DMS53 (cell line): ENCODE measurements at places on chromosomes 13 and 19.

DNA sequence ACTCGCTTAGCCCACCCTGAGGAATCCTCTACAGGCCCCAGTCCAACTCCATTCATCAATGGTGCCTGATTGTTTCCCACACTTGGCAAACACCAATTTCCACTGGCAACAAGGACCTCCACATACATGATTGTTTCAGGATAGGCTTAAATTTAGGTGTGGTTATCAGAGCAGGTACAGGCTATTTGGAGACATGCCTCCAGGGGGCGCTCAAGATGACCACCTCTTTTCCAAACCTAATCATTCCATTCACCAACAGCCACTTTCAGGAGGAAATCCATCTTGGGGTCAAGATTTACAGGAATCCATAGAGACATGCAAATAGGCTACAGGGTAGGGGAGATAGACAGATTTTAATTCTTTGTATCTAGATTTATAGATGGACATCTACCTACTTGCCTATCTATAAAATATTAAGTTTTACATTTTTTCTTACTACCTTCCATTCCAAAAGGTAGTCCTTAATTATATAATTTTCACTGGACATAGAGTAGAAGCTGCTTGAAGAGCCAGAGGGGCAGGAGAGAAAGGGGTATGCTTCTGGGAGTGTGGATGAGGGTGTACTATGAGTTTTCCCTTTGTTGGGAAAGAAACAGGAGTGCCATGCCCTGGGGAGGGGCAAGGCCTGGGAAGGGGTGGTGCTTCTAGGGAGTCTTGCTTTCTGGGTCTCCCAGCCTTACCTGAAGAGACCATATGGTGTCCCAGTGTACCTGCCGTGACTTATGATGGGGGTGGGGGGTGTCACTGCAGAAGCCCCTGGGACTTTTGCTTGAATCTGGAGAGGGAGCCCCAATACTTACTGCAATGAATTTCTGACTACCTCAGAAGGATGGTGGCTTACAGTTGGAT, 14.1 kb upstream of the PCDH8 start:
- DNase-seq: peak; percentile 69

GRCh38 chr13:47334173-47334572, 437.3 kb upstream of the HTR2A start:
- DNase-seq: no peak

DNA sequence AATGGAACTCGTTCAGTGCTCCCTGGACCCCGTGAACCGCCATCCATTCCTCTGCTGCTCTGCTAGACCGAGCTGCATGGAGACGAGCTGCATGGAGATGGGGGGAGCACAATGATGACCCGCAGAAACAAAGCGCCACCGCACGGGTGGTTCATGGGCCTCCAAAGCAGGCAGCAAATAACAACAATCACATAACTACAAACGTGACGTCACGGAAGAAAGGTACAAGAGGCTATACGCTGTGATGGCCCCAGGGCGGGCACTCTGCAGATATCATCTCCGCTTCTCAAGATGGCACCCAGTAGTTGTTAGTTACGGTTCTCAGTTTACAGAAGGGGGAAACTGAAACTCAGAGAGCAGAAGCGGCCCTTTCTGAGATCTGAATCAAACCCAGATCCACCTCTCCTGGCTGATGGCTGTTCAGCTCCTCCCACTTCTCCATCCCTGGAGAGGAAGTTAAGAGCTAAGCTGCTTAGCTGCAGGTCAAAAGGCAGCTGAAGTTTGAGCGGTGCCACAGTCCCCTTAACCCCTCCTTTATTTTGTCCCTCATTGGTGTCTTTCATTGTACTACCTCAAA, 1.7 kb downstream of the ATP13A1 start:
- DNase-seq: no peak

- no peak for DNase-seq
These were observed 642.4 kb upstream of the SGCG start for GRCh38 chr13:22538400-22538799.

DNA sequence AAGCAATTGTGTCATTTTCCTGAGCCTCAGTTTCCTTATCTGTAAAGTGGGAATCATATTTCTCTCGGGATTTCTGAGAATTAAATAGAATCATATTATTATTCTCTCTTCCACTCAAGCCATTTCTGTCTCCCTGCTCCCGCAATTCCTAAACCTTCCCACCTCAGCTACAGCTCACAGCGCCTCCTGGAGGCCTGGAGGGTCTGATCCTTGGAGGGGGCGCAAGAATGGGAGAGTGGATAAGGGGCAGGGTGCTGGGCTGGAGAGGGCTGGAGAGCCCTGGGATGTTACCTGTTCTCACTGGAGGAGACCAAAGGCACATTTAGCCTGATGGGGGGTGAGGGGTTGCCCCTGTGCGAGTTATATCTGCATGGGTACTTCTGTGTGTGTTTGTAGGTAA, 31.1 kb upstream of the CYP2S1 start:
- peak; percentile 42 for DNase-seq

DNA sequence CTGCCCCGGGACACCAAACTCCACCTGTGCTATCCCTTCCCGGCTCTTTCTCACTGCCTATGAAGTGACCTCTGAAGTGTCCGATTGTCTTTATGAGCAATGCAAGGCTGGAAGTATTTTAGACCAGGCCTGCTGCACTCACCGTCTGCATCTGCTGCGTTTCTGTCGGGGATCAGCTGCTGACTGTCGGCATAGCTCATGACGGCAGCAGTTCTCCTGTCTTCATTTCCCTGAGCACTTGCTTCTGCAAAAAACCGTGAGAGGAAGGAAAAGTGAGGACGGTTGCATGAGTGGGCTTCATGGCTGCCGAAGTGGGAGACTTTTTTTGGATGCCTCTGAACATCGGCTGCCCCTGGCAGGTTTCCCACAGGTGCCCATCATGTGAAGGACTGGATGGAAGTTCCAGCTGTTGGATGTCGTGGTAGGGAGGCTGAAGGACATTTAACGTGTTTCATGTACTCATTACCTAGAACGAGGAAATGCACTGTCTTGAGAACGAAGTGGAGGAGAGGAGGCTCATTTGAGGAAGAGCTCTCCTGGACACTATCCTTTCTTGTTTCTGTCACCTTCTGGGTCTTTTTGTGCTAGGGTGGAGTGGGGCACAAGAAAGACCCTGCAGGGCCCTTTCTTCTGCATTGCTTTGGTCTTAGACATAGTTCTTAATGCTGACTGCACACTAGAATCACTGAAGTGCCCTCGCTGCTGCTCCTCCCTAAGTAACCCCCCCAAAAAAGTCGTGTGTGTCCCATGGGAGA, 94.7 kb downstream of the RNASEH2B start:
- no peak for DNase-seq

GRCh38 chr19:2544576-2545415, 68.9 kb downstream of the GADD45B start:
- no peak for DNase-seq

- peak; percentile 67 for DNase-seq
These were observed 62.9 kb downstream of the DCT start for GRCh38 chr13:94416454-94417080.

- DNase-seq: no peak
These were observed 61.8 kb upstream of the RANBP3 start for GRCh38 chr19:6039566-6040225.
